ENCODE measurements at places on chromosomes 3 and 15. TPM values are rescaled to one million over a fixed set of nuclear protein-coding genes. Genes with fewer than 3 reads are reported as not detected.

Gene BNC1
- total RNA-seq = not detected

Gene RAB6B
- total RNA-seq = 0.65 TPM

Gene BCHE
- total RNA-seq = not detected

Gene ADGRG7
- not detected for total RNA-seq

Gene CYP8B1
- total RNA-seq = not detected

Gene ITIH4
- 3.1 TPM for total RNA-seq

Gene ARGFX
- total RNA-seq = not detected

Gene GOLGA6L10
- 0.32 TPM for total RNA-seq

Gene VWA5B2
- total RNA-seq = not detected

Gene HYAL2
- 15.5 TPM for total RNA-seq

Gene ZNF619
- 7.1 TPM for total RNA-seq

Gene DAZL
- 0.10 TPM for total RNA-seq

Gene SHC4
- 26.4 TPM for total RNA-seq

Gene PLA2G4D
- total RNA-seq = not detected

DNA sequence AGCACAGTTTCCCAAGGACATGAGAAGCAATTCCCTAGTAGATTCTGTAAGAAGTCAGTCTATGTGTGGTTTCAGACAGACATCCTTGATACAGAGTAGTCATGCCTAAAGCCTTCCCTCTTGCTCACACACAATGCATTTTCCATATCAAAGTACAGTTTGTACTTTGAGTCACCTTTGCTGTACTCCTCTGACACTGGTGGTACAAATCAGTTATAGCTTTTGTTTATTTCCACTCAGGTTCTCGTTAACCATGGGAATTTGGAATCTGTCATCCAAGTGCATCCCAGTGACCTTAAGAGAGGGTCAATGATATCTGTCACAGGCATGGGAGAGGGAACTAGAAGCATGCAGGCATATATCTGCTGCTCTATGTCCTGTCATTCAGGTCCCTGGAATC lies 3.6 kb upstream of the GNB4 start:
- no peak for DNase-seq

- no peak for DNase-seq
Observed at GRCh38 chr15:51266656-51267050, 71.7 kb downstream of the CYP19A1 start.

GRCh38 chr15:28912422-28912821 lies 26.6 kb downstream of the APBA2 start:
- no peak for DNase-seq

GRCh38 chr3:67296039-67296892 lies 298.2 kb downstream of the KBTBD8 start:
- DNase-seq = no peak

DNA sequence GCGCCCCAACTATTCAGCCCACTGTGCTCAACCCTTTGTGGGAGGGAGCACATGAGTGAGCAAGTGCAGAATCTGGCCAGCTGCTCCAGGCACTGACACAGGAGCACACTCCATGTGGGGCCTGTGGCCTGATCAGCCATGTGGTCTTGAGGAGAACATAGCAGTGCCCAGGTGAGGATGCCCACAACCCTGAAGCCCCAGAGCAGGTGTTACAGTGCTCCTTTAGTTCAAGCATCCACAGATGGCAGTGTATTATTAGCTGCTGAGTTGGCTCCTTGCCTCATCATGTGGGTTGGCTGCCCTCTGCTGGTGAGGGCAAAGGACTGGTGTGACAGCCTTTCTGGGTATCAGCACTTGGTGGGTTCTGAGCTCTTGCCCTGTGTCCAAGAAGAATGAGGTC lies 1588.2 kb downstream of the SI start:
- no peak for DNase-seq

GRCh38 chr3:183937601-183938286 lies 53.1 kb upstream of the PARL start:
- DNase-seq = no peak

GRCh38 chr3:55453886-55454496 lies 33.1 kb downstream of the WNT5A start:
- no peak for DNase-seq

- no peak for DNase-seq
Observed at GRCh38 chr15:84826369-84826823, 9.2 kb downstream of the ALPK3 start.

DNA sequence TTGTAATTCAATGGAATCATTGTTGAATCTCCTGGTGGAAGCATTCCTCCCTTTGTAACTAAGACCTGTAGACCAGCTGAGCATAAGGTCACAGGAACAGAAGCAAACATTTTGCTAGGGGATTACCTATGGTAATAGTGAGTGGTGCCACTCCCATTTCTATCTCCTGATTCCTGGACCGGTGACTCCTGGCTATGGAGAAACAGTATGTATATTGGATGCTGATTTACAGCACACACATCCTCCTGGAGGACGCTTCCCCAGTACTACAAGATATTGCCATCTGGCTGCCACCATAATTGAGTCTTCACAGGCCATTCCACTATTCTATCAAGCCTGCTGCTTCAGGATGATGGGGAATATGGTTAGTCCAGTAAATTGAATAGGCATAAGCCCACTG lies 33.3 kb upstream of the XCR1 start:
- DNase-seq = no peak

- no peak for DNase-seq
Observed at GRCh38 chr3:115232167-115232566, 85.1 kb upstream of the ZBTB20 start.

DNA sequence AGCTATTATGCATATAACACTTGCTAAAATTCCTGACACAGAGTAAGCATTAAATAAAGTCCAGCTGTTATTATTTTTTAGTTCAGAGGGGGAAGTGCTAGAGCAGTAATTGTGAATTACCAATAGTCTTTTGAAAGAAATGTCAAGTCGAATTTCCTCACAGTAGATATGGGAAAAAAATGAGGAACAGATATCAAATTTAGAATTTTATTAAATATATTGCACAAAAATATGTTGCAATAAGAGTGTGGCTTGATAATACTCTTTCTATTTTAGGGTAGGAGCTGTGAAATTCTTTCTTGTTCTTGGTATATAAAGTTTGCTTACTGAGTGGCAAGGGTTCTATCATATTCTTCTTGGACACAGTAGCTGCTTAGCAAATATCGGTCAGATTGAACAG lies 181.3 kb downstream of the NFKBIZ start:
- no peak for DNase-seq

DNA sequence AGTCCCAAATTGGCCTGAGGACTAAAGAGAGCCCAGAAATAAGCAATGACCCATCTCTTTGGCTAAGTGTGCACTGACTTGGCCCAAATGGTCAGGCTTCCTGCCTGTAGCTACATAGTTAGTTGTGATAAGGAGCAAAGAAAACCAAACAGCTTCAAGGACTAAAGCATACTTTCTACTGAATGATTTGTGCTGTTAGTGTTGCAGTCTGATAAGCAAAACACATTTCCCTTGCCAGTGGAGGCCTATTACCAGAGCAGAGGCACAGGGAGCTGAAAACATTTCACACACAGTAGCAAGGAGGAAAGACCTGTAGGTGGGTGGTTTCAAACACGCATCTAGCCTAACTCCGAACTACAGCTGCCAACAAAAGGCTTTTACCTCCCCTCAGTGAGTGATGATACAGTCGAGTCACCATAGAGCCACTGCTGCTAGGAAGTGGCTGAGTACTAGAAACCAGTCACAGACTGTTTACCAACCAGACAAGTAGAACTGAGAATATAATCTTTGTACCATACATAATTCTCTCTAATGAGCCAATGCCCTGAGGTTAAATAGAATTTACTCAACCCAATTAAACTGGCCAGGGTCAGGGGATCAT lies 222.3 kb upstream of the THBS1 start:
- no peak for DNase-seq

GRCh38 chr15:63238796-63239195 lies 38.6 kb upstream of the APH1B start:
- DNase-seq = peak; percentile 3

DNA sequence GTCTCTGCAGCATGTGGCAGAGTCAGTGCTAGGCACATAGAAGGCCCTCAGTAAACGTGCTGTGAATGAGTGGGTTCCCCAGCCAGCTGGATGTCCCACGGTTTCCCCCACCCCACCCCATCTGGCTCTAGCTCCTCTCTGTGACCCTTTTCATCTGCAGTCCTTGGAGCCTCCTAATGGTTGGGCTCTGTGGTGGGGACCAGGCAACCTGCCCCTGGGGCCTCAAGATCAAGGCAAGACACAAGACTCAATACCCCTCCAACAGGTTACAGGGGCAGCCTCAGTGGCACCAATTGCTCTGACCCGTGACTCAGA lies 17.1 kb upstream of the CYP11A1 start:
- DNase-seq = no peak

GRCh38 chr15:55829826-55830225 lies 86.9 kb upstream of the PRTG start:
- DNase-seq = no peak

DNA sequence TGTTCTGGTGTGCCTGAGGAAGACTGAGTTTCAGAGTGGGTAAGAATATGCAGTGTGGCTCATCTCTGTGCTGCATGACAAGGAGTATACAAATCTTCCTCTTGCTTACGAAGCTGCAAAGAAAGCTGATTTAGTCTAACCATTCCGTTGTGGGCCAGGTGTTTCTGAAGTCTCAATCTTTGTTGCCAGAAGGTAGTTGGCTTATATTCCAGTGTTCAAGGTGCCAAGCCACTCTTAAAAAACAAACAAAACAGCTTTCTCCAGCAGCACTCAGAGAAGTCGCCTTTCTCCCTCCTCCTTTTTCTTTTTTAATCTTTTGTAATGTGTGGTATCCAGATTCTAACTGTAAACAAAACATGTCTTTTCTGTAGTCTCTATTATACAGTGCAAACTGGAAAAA lies 872.4 kb downstream of the NAALADL2 start:
- DNase-seq = no peak

DNA sequence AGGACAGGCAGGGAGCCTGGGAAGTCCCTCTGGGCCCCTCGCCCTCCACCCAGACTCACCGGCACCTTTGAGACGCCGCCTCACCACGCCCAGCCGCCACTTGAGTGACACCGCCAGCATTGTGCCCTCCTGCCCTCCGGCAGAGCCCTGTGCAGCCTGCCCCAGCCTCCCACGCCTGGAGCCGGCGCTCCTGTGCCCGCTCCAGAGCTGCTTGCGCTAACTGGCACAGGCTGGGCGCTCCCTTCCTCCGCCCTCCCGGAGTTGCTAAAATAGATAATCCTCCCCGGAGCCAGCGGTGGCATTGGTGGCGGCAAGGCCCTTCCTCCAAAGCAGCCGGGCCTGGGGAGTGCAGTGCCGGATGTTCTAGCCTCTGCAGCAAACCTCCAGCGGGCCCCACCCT lies 15.7 kb upstream of the GRIP2 start:
- DNase-seq = no peak

DNA sequence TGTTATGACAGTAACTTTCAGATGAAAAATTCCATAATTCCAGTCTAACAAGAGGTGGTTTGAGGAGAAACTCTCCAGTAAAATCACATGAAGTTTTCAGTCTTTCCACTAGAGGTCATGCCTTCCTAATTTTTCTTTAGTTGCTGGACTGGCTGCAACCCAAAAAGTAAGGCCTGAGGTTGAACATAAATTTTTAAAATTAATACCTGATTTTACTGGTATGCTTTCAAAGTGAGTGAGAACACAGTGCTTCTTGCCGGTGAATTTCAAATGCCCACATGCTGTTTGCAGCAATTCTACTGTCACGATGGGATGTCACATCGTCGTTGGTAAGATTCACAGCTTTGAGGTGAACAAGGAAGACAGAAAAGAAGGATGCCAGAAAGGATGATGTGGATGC lies 89.0 kb upstream of the FGF12 start:
- no peak for DNase-seq

- DNase-seq = no peak
Observed at GRCh38 chr15:56598991-56599390, 134.1 kb upstream of the MNS1 start.

- no peak for DNase-seq
Observed at GRCh38 chr15:36465304-36465703, 114.1 kb upstream of the CDIN1 start.

DNA sequence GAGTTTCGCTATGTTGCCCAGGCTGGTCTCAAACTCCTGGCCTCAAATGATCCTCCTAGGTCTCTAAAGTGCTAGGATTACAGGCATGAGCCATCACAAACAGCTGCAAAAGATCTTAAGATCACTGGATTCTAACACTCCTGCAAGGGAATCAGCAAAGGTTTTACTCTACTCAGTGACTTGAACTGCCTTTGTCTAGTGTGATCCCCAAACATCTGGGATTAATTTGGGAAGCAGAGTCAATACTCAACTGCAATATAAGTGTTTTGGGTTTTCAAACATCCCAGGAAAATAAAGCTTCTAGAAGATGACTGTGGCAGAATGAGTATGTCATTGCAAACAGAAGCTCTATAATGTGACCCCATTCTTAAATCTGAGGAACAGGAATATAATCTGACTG lies 7.2 kb downstream of the SPG21 start:
- DNase-seq = no peak

- no peak for DNase-seq
Observed at GRCh38 chr3:113286524-113286923, 75.2 kb downstream of the BOC start.

DNA sequence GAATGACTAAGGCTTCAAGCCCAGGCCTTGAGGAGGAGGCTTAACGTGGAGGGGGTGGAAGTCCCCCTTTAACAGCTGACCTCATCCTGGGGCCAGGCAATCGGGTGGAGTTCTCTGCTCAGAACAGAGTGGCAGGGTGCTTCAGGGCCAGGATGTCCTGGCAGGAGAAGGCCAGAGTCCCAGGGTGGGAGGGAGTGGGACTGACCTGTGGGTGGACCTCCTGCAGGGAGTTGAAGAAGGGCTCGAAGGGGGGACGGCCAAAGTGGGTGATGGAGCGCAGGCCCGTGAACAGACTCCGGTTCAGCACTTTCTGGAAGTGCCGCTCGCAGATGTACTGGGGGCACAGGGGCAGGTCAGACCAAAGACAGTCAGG lies 19.6 kb downstream of the DUOX2 start:
- DNase-seq = no peak

DNA sequence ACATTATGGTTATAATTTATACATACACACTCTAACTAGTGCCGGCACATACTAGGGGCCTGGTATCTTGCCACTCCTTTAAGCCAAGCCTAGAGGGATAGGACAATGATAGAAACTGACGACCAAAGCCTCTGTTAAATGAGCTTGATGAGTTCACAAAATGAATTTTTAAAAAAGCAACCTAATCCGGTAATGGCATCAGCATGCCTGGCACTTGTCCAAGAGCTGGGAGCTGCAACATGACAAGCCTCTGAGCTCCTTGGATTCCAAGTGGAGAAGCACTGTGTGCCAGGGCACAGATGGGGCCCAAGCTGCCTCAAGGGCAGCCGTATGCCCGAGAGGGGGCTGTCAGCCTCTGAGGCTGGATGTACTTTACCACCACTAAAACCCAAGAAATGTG lies 9.7 kb downstream of the ETV5 start:
- DNase-seq = no peak

GRCh38 chr3:81497572-81498251 lies 263.7 kb downstream of the GBE1 start:
- no peak for DNase-seq

- DNase-seq = no peak
Observed at GRCh38 chr3:109339197-109339596, 1.9 kb upstream of the DPPA4 start.

GRCh38 chr15:68580026-68580882 lies 1.5 kb downstream of the CORO2B start:
- DNase-seq = no peak

Data from activated T-helper 1 cell treated with anti-CD3 and anti-CD28 coated beads, Interleukin-12 subunit alpha, Interleukin-12 subunit beta, Interleukin-2, Interleukin-4 antibody, amounts not matched to agents 30 ng/mL and 10 ng/mL and 1 ng/mL, durations not matched to agents 14 hours and 24 hours and 36 hours (primary cell).